Lower lobe of right lung (tissue), 2 donors: ENCODE measurements at places on chromosomes 2 and 18. TPM values are rescaled to one million over a fixed set of nuclear protein-coding genes. Genes with fewer than 3 reads are reported as not detected.

The UBR3 gene
- 46.7 TPM for total RNA-seq

The MEP1B gene
- not detected for total RNA-seq

The SERPINB11 gene
- 0.77 TPM for total RNA-seq

The CTAGE1 gene
- total RNA-seq, result not detected

The RPL31 gene
- 1,065 TPM for total RNA-seq

The KCNK3 gene
- total RNA-seq, result 26.8 TPM

The MDH1B gene
- total RNA-seq, result 3.3 TPM

The LRRC30 gene
- not detected for total RNA-seq

The POMC gene
- total RNA-seq, result 3.9 TPM

- no peak overlapping the region for H3K4me3 ChIP-seq
- no peaks in the 10 kb centered on the region for H3K4me1 ChIP-seq
- no peak for DNase-seq
- no peak overlapping the region for H3K27ac ChIP-seq
These were observed 140.9 kb downstream of the DYM start for GRCh38 chr18:49319590-49319989.

GRCh38 chr2:62197925-62198633, 2.2 kb downstream of the B3GNT2 start:
- peak overlapping the region; percentile 97 for H3K4me3 ChIP-seq
- peaks cover 65% of the 10 kb centered on the region for H3K4me1 ChIP-seq
- no peaks in the 10 kb centered on the region for H3K27me3 ChIP-seq
- peak overlapping the region; percentile 97 for H3K27ac ChIP-seq
- DNase-seq, result no peak
- no peaks in the 10 kb centered on the region for H3K36me3 ChIP-seq

GRCh38 chr18:48162956-48163737, 232.7 kb upstream of the SMAD2 start:
- H3K27ac ChIP-seq, result peak overlapping the region; percentile 86
- no peak overlapping the region for H3K4me3 ChIP-seq
- DNase-seq, result no peak
- peaks cover 42% of the 10 kb centered on the region for H3K4me1 ChIP-seq

- peak; percentile 61 for DNase-seq
- peaks cover 53% of the 10 kb centered on the region for H3K4me1 ChIP-seq
- H3K36me3 ChIP-seq, result no peaks in the 10 kb centered on the region
- H3K27ac ChIP-seq, result peak overlapping the region; percentile 84
- H3K27me3 ChIP-seq, result peaks cover 16% of the 10 kb centered on the region
- peak overlapping the region; percentile 70 for H3K4me3 ChIP-seq
These were observed 453 bp downstream of the CABLES1 start for GRCh38 chr18:23135550-23136325.

DNA sequence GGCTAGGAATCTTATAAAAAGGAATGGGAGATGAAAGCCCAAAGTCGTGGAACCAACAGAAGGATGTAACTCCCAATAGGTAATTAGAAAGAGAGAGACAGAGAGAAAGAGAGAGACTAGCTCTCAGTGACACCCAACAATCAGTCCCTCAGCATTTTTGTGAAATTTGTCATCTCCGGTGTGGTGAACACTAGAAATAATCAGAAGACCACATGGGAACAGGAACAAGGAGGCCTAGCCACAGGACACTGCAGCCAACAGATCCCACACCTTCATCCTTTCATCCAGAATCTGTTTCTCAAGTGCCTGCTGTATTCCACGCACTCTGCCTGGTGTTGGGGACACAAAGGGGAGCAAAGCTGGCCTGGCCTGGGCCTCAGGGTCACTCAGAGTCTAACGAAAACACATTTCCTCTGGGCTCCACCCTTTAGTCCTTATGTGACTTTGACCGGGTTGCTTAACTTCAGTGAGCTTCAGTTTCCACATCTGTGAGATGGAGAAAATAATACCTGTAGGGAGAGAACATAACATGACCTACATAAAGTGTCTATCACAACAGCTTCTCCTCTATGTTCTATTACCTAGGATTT, 53.1 kb downstream of the EHD3 start:
- no peaks in the 10 kb centered on the region for H3K27me3 ChIP-seq
- H3K36me3 ChIP-seq, result no peaks in the 10 kb centered on the region
- no peak overlapping the region for H3K4me3 ChIP-seq
- DNase-seq, result no peak
- no peak overlapping the region for H3K27ac ChIP-seq

DNA sequence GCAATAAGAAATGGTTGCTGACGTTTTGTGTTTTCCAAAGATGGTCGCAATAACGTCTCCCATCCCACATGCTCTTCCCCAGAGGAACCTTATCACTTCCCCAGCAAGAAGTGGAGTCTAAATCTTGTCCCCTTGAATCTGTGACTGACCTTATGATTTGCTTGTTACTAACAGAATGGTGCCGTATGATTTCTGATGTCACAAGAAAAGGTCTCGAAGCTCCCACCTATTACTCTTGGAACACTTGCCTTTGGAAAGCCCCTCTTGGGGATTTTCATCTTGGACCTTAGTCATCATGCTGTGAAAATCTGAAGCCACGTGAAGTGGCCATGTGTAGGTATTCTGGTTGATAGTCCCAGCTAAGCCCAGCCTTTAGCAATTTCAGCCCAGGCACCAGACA, 86.2 kb upstream of the GLS start:
- H3K4me3 ChIP-seq, result no peak overlapping the region
- no peaks in the 10 kb centered on the region for H3K36me3 ChIP-seq
- no peaks in the 10 kb centered on the region for H3K27me3 ChIP-seq

DNA sequence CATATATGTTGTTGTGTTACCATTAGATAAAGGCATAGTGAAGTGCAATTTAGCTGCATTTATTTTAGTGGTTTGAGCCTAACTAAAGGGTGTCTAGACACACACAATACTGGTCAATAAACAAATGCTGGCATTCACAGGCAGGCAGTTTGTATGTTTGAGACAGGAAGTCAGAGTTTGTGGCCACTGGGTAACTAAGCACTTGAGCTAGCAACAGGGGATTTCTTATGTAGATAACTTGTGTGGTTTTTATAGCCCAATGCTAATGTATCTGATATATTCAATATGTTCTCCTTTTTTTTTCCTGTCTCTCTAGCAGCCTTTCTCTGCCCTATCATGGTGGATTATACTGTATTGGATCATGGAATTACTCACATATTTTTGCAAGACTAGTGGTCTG, 38.1 kb downstream of the LRRTM4 start:
- H3K27ac ChIP-seq, result no peak overlapping the region
- DNase-seq, result no peak
- H3K27me3 ChIP-seq, result no peaks in the 10 kb centered on the region

- H3K4me1 ChIP-seq, result no peaks in the 10 kb centered on the region
- no peak for DNase-seq
- H3K27ac ChIP-seq, result peak overlapping the region; percentile 41
- no peaks in the 10 kb centered on the region for H3K36me3 ChIP-seq
- peaks cover 13% of the 10 kb centered on the region for H3K27me3 ChIP-seq
These were observed 8.5 kb downstream of the ACOXL start for GRCh38 chr2:110740747-110741349.

DNA sequence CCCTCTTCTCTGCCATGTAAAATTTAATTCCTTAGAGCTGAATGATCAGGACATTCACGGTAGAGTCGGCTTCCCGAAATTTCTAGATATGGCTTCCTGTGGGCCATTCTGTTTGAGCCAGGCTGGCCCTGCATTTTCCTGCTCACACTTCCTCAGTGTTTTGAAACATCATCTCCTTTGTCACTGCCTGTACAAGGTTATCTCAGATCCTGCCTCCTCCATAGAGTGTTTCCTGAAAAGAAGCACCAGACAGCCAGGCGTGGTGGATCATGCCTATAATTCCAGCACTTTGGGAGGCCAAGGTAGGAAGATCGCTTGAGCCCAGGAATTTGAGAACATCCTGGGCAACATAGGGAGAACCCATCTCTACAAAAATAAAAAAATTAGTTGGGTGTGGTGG, 43.6 kb downstream of the GRHL1 start:
- H3K27ac ChIP-seq, result peak overlapping the region; percentile 25
- H3K27me3 ChIP-seq, result no peaks in the 10 kb centered on the region
- peaks cover 36% of the 10 kb centered on the region for H3K4me1 ChIP-seq
- H3K36me3 ChIP-seq, result no peaks in the 10 kb centered on the region
- DNase-seq, result no peak

DNA sequence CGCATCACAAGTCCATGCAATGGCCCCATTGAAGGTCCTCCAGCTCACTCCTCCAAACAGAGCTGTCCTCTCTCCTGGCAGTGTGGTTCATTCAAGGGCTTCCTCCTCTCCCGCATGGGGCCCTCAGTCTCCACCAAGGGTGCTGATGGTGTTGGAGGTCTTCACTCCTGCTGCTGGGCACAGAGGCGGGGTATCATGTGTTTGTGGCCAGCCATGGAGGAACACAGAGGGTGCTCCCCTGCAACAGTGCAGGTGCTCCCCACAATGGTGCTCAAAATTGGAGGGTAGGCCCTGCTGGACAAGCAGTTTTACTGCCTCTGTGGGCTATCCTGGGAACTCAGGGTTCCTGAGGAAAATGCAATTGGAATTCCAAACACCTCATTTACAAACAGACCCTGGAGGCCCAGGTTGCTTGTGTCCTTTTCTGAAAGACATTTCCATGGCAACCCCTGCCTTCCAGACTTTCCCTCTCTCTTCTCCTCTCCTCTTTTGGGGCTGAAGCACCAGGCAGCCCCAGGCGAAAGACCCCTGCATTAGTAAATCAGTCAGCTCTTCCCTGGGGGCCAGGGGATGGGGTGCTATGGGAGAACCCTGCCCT, 256.0 kb downstream of the HAUS1 start:
- DNase-seq, result no peak
- H3K27me3 ChIP-seq, result no peaks in the 10 kb centered on the region
- no peaks in the 10 kb centered on the region for H3K4me1 ChIP-seq

GRCh38 chr18:78692105-78692504, 287.5 kb upstream of the SALL3 start:
- H3K4me1 ChIP-seq, result no peaks in the 10 kb centered on the region
- peaks cover 8% of the 10 kb centered on the region for H3K27me3 ChIP-seq
- no peak overlapping the region for H3K4me3 ChIP-seq
- H3K27ac ChIP-seq, result no peak overlapping the region
- DNase-seq, result no peak
- H3K36me3 ChIP-seq, result no peaks in the 10 kb centered on the region

GRCh38 chr2:238247841-238248453, 8.1 kb upstream of the HES6 start:
- peaks cover 83% of the 10 kb centered on the region for H3K36me3 ChIP-seq
- H3K4me3 ChIP-seq, result no peak overlapping the region
- DNase-seq, result peak; percentile 39
- H3K4me1 ChIP-seq, result peaks cover 5% of the 10 kb centered on the region

DNA sequence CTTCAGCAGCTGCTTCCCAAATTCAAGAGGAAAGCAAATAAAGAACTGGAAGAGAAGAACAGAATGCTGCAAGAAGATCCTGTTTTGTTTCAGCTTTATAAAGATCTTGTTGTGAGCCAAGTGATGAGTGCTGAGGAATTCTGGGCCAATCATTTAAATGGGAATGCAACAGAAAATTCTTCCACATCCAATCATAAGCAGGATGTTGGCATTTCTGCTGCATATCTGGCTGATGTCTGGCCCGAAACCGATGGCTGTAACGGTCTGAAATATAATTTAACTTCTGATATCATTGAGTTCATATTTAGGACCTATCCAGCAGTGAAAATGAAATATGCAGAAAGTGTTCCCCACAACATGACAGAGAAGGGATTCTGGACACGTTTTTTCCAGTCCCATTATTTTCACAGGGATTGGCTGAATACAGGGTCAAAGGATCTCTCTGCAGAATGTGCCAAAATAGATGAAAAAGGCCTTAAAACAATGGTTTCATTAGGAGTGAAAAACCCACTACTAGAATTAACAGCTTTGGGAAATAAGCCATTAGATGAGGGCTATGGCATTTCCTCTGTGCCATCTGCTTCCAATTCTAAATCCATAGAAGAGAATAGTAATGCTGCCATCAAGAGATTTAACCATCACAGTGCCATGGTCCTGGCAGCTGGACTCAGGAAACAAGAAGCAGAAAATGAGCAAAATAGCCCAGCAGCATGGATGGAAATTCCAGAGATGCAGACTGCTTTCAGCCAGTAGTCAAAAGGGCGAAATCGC, 175.6 kb downstream of the MC4R start:
- no peak for DNase-seq
- H3K27me3 ChIP-seq, result no peaks in the 10 kb centered on the region
- no peaks in the 10 kb centered on the region for H3K36me3 ChIP-seq
- no peaks in the 10 kb centered on the region for H3K4me1 ChIP-seq
- H3K27ac ChIP-seq, result no peak overlapping the region
- H3K4me3 ChIP-seq, result no peak overlapping the region

DNA sequence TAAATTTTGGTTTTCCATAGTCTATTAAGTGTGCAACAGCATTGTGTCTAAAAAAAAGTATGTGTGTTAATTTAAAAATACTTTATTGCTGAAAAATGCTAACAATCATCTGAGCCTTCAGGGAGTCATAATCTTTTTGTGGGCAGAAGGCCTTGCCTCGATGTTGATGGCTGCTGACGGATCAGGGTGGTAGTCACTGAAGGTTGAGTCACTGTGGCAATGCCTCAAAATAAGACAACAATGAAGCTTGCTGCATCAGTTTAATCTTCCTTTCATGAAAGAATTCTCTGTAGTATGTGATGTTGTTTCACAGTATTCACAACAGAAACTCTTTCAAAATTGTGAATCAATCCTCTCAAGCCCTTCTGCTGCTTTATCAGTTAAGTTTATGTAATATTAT, 31.3 kb downstream of the HDHD2 start:
- no peaks in the 10 kb centered on the region for H3K27me3 ChIP-seq
- H3K4me3 ChIP-seq, result no peak overlapping the region
- no peaks in the 10 kb centered on the region for H3K4me1 ChIP-seq
- peaks cover 22% of the 10 kb centered on the region for H3K36me3 ChIP-seq
- DNase-seq, result no peak

DNA sequence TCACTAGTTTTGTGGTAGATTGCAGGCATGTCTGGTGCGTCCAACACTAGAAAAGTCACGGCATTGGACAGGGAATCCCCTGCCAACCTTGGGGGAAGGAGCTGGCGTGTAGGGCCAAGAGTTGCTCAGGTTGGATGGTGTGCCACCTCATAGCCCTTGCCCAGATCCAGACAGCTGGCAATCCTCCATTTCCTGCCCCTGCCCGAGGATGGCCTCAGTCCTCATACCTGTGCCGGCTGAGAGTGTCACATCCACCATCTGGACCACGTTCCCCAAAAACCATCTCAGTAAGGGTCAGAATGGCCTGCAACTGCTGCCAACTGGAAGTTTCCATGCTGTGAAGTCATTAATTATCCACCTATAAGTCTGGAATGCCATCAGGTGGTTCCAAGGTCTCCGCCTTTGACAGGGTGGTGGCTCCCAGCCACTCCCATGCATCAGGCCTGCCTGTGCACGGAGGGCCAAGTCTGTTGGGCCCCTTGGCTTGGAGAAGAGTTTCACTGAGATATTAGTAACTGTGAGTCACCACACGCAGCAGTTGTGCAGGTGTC, 55.0 kb downstream of the IMPA2 start:
- no peaks in the 10 kb centered on the region for H3K27me3 ChIP-seq
- no peak overlapping the region for H3K4me3 ChIP-seq
- peaks cover 16% of the 10 kb centered on the region for H3K4me1 ChIP-seq
- H3K27ac ChIP-seq, result no peak overlapping the region
- DNase-seq, result no peak
